ENCODE measurements at places on chromosomes 7 and 10.
A peak's percentile ranks its signal among the peaks of the same experiment; 100 is the strongest.

GRCh38 chr10:91742229-91742628 is 56.0 kb upstream of the TNKS2 start:
- no peak for DNase-seq

- DNase-seq, result no peak
Observed at GRCh38 chr7:37758501-37759045, 75.0 kb downstream of the GPR141 start.

DNA sequence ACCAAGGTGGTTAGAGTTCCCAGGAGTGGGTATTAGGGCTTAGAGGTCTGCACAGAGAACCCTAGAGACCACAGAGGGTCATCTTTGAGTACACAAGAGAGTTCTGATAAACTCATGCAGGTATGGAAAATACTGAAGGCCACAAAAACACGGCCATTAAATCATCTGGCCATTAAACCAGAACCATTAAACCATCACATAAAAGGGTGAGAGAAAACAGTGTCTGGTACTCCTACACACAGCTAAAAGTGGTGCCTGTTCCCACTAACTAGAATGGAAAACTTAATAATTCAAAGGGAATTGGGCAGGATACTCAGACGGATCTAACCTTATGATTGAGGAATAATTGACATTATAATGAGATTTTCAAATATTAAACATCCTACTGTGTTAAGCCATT is 679.4 kb downstream of the TNS3 start:
- no peak for DNase-seq

DNA sequence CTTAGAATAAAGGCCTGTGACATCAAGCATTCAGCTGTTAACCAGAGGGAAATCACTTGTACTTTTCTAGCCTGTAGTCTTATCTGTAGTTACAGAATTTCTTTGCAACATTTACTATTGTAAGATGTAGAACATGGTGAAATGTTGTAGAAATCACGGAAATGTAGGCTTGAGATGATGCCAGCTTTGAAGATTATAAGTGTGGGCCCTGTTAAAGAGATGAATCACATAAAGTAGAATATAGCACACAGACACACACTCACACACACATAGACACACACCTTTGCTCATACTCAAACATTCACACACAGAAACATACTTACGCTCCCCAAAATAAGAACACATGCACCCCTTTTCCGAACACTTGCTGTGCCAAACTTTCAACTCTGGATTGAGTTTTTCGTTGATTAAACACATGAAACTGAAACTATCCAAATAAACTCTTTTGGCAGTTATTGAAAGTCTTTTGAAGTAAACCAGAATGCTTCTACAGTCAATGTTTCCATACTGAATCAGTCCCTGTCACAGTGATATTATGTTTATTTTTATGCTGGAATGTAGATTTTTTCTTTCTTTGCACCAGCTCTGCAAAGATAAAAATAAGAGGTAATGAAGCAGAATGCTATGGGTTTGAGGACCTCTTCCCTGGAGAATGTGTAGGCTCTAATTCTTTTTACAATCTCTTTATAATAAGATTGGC is 230.3 kb upstream of the MEOX2 start:
- DNase-seq, result no peak

DNA sequence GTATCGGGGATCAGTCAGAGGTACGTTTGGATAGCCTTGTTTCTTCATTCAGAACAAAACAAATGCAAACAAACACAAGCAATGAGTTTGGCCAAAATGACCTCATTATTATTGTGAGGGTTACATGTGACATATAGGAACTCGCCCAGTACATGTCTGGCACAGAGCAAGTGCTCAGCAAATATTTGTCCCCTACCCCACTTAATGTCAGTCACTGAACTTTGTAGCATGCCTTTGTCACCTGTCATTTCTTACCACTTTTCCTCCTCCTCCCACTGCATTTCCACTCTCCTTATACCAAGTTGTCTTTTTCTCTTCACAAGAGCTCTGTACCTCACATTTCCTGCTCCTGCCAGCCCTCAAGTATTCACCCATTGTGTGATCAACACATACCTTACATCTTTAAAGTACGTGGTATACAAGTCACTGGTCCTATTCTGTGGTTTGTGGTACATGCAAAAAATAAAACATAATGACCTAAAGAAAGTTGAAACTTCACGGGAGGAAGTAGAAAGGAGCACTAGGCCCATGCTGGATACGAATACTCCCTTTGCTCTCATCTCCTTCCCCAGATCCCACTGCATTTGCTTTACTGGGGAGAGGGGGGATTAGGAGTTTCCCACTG is 236.0 kb downstream of the INHBA start:
- DNase-seq, result no peak

DNA sequence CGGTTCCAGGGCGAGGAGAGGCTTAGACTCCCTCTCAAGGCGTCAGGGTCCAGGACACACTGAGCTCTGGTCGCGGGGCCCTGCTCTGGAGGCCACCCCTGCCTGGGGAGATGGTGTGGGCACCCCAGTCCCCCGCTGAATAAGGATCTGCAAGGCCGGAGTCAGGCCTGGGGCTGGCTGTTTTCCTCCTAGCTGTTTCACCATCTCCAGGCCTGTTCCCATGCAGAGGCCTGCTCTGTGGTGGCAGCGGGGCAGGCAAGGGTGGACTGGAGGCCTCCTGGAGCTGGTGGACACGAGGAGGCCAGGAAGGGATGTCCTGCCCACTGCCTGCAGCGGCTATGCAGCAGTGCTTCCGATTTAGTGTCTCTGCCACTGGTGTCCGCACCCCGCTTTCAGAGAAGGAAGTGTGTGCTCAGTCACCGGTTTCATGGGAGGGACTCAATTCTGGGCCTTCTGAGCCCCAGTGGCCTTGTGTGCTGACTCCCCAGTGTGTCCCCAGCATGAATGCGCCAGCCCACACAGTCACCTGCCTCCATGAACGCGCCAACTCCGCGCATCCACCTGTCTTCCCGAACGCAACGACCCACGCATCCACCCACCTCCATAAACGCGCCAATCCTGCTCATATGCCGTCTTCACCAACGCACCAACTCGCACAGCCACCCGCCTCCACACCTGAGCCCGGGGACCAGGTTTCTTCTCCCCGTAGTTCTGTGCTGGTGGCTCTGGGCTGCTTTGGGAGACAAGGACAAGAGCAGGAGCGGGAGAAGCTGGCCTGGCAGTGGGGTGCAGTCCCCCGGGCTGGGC is 14.5 kb upstream of the GPR146 start:
- no peak for DNase-seq

DNA sequence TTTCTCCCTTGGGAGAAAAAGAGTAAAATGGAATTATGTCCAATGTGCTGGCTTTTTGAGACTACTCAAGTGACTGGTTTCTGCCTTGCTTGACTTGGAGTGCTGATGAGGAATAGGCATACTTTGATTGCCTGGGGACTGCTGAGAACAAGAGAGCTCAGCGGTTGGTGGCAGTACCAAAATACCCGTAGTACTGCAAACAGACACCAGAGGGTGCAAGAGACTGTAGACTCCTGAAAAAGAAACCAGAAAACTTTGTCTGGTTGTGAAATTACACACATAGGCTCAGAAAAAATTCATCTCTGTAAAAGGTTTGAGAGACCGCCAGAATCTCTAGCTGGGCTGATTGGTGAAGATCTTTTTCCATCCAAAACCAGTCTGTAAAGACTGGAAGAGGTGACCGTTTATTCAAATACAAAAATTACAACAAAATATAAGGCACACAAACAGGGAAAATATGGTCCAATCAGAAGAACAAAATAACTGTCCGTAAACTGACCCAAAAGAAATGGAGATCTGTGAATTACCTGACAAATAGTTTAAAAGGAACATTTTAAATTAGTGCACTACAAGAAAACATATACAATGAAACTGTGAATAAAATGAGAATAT is 18.5 kb downstream of the BICC1 start:
- no peak for DNase-seq

GRCh38 chr7:71925663-71926062 is 486.5 kb downstream of the CALN1 start:
- no peak for DNase-seq

GRCh38 chr7:84492098-84493034 is 297.8 kb upstream of the SEMA3A start:
- no peak for DNase-seq

- no peak for DNase-seq
Observed at GRCh38 chr10:34145715-34146114, 669.4 kb downstream of the PARD3 start.

- no peak for DNase-seq
Observed at GRCh38 chr7:128810997-128811396, 19.2 kb upstream of the FLNC start.

DNA sequence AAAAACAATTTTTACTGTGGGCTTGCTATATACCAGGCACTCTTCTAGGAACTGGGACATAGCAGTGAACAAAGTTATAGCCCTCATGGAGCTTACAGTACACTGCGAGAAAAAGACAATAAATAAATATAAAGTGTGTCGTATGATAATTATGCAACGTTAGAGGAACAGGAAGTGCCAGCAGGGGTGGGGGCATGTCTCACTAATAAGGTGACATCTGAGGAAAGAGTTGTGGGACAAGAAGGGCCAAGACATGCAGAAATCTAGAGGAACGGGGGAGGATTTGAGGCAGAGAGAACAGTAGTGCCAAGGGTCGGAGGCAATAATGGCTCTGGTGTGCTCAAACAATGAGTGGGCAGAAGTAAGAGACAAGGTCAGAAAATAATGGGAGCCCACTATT is 52.8 kb downstream of the LMBR1 start:
- no peak for DNase-seq

DNA sequence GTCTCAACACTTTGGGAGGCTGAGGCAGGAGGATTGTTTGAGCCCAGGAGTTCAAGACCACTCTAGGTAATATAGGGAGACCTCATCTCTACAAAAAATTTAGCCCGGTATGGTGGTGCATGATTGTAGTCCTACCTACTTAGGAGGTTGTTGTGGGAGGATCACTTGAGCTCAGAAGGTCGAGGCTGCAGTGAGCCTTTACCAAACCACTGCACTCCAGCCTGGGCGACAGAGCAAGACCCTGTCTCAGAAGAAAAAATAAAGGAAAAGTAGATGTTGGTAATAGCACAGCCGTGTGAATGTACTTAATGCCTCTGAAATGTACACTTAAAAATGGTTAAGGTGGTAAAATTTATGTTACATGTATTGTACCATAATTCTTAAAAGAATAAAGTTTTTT is 25.3 kb downstream of the TIMM23 start:
- DNase-seq, result no peak

GRCh38 chr10:8594711-8595110 is 540.2 kb downstream of the GATA3 start:
- peak; percentile 61 for DNase-seq

GRCh38 chr7:158414486-158414961 is 173.1 kb downstream of the PTPRN2 start:
- peak; percentile 20 for DNase-seq

- no peak for DNase-seq
Observed at GRCh38 chr7:70763961-70764691, 367.8 kb upstream of the GALNT17 start.

GRCh38 chr10:132605390-132605789 is 67.8 kb downstream of the INPP5A start:
- no peak for DNase-seq
